ENCODE measurements at places on chromosomes 2 and 18. TPM values are rescaled to one million over a fixed set of nuclear protein-coding genes. Genes with fewer than 3 reads are reported as not detected.

The C1GALT1C1L gene
- polyA plus RNA-seq = 2.1 TPM

The CERKL gene
- 0.30 TPM for polyA plus RNA-seq

DNA sequence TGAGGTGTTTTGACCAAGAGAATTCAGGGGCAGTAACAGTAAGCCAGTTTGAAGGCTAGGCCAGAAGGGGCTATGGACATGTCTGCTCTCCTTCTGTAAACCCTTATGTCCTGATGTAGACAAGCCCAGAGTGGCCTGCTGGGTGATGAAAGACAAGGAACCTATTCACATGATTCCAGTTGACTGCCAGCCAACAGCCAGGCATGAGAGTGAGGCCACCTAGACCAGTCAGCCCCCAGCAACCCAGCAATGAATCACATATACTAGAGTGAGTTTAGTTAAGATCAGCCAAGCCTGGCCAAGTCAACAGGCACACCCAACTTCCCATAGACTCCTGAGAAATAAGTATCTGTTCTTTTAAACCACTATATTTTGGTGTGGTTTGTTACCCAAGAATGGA is 1889.7 kb upstream of the CELF4 start:
- no peak for DNase-seq

The ACSL3 gene
- polyA plus RNA-seq = 128 TPM

DNA sequence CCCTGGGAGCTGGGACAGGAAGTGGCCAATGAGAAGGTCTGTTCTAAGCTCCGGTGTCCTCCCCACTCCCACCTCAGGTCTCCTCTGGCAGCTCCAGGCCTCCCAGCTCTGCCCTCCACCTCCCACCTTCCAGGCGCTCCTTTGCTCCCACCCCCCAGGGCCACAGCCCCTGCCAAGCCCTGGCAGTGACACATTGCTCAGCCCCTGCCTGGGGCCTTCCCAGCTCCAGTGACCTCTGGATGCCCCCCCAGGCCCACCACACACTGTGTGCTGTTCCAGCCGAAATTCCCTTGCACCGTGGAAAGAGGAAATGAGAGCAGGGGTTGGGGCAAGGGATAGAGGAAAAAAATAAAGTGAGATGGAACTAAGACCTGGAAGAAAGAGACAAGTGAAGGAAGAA is 289.6 kb downstream of the CYP26B1 start:
- DNase-seq = no peak

The POTEC gene
- not detected for polyA plus RNA-seq

The PLGLB1 gene
- polyA plus RNA-seq = 0.59 TPM

DNA sequence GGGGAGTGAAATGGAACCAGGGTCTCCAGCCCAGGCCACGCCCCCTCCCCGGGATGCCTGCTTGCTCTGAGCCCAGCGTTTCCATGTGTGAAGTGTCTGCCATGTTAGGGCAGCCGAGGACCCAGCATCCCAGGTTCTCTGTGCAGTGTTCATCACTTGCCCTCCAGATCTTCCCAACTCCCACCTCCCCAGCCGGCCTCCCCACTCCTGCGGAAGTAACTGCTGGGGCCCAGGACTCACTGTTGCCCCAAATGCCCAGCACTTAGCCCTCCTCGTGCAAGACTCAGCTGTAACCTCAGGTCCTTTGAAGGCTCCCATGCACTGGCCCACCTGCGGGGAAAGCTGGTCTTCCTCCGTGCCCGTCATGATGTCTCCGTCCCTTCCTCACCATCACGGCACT is 9.7 kb upstream of the PXDN start:
- DNase-seq = no peak

DNA sequence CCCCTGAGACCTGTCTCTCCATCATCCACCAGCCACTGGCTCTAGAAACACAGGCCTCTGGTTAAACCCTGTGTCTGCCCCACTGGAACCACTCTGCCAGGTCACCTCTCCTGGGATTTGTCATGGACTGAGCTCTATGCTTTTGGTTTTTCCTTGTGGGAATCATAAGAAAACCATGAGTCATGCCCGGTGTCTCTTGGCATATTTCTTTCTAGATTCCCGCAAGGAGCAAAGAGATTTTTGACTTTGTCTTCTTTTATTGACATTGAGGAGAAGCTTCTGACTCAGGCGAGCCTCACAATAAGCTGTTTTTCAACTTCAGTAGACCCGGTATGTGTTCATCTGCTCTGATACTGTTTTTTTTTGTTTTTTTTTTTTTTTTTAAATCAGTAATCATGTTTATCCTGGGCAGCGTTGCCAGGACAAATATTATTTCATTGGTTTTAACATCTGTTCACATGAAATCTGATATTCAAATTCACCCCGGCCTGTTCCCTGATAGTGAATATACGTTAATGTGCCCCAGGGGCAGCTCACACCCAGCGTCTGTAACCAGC is 207.1 kb downstream of the ACKR3 start:
- DNase-seq = peak; percentile 33

DNA sequence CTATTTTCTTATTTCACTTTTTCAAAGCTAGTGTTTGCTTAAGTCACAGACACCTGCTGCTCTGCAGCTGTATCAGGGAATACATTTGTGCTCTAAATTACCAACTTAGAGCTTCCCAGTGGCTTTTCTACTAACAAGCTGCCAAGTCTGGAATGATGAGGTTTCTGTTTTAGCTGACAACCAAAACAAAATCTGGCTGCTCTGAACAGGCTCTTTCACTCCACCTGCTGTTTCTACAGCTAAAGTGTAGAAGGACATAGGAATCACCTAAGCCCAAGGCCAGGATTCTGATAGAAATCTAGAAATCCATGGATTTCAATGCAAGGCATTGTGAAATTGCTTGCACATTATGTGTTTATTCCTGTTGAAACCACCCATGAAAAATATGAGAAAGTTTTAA is 201.2 kb downstream of the SUCLG1 start:
- DNase-seq = no peak

DNA sequence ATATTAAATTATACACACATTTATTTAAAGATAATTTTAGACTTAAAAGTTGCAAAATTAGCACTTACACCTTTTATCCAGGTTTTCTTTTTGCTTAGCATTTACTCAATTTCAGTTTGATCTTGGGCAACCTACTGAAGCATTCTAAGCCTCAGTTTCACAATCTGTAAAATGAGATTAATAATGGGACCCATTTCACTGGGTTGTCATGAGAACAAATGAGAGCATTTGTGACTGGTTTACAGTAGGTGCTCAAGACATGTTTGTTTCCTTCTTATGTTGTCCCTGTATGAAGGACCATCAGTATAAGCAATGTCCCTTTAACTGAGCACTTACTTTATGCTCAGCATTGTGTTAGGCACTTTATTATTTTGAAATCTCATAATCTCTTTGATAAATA is 4.8 kb upstream of the FBLN7 start:
- no peak for DNase-seq
